ENCODE measurements at places on chromosomes 3 and 15.

GRCh38 chr3:186592682-186593081 lies 20.2 kb upstream of the AHSG start:
- no peak for DNase-seq

GRCh38 chr15:77013776-77014131 lies 18.8 kb downstream of the PSTPIP1 start:
- no peak for DNase-seq

- DNase-seq, result no peak
Observed at GRCh38 chr3:169552533-169552932, 111.0 kb downstream of the MECOM start.

DNA sequence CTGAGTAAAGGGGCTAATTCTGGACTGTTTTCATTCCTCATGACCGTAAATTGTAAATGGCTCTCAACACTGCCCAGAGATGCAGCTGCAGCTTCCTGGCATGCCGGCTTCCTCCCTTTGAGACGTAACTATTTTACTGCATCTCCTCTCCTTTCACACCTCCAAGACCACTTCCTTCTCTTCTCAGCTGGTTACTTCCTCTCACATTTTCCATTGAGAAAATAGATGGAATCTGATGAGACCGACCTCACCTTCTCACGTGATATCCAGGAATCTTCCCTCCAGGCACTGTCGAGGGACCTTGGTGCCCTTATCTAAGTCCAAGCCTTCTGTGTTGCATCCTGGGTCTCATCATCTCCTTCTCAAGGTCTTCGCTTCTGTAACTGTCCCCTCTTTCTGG lies 12.7 kb downstream of the LYSMD4 start:
- no peak for DNase-seq

DNA sequence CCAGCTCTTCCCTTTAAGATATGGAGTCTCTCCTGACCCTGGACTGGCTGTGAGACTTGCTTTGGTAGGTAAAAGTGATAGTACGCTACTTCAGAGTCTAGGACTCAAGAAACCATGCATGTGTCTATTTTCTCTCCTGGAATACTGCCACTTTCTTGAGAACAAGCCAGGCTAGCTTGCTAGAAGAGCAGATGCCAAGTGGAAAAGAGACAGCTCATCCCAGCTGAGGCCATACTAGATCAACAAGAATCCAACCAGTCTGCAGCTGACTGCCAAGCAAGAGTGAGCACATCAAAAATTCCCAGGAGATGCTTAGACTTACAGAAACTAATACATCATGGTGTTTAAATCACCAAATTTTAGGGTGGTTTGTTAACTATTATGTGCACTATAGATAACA lies 208.3 kb upstream of the RBMS3 start:
- DNase-seq, result no peak

GRCh38 chr3:59430341-59430740 lies 380.5 kb upstream of the CFAP20DC start:
- no peak for DNase-seq

GRCh38 chr3:77825001-77825827 lies 785.3 kb downstream of the ROBO2 start:
- no peak for DNase-seq

DNA sequence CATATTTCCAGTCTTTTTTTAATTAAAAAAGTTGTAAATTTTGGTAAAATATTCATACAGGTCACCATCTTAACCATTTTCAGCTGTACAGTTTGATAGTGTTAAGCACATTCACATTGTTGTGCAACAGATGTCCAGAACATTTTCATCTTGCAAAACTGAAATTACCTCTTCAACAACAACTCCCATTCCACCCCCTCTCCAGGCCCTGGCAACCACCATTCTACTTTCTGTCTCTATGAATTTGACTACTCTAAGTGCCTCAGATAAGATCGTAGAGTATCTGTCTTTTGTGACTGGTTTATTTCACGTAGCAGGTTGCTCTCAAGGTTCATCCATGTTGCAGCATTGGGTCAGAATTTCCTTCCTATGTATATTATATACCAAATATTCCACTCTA lies 76.0 kb downstream of the SLCO3A1 start:
- DNase-seq, result no peak

DNA sequence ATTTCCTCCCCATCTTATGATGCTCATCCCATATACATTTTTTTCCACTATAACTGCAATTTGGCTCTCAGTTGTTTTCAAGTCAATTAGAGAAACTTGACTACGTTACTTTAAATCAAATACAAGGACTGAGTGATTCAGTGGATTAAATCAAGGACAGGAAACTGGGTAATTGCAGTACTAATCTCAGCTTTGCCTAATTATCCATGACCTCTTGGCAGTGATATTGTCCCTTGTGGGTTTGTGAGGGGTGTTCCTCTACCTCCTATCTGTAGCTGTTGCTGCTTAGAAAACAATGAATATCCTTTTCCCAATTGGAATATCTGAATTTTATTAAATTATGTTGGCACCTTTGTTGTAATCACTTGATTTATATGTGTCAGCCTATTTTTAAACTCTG lies 79.4 kb downstream of the ZPLD1 start:
- DNase-seq, result no peak

DNA sequence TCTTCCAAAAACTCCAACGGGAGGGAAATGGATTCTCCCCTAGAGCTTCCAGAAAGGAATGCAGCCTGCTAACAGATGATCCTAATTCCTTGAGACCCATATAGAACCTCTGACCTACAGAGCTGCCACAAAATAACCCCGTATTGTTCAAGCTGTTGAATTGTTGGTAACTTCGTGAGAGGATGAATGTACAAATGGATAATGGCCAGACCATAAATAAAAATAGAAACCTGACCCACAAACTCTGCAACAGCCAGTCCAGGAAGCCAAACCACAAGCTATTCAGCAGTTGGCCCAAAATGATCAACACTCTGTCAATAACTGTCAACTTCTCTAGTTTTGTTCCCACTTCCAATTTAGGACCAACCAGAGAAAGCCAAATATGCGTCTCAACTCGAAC lies 414.0 kb upstream of the ZNF717 start:
- DNase-seq, result no peak

- no peak for DNase-seq
Observed at GRCh38 chr3:128499724-128500275, 6.8 kb upstream of the GATA2 start.

Measured in esophagus squamous epithelium (tissue), 5 donors.